ENCODE measurements at places on chromosomes 1 and 21.
A peak's percentile ranks its signal among the peaks of the same experiment; 100 is the strongest.

- no peak for DNase-seq
Measured at GRCh38 chr1:56494306-56494705, 85.1 kb downstream of the PLPP3 start.

DNA sequence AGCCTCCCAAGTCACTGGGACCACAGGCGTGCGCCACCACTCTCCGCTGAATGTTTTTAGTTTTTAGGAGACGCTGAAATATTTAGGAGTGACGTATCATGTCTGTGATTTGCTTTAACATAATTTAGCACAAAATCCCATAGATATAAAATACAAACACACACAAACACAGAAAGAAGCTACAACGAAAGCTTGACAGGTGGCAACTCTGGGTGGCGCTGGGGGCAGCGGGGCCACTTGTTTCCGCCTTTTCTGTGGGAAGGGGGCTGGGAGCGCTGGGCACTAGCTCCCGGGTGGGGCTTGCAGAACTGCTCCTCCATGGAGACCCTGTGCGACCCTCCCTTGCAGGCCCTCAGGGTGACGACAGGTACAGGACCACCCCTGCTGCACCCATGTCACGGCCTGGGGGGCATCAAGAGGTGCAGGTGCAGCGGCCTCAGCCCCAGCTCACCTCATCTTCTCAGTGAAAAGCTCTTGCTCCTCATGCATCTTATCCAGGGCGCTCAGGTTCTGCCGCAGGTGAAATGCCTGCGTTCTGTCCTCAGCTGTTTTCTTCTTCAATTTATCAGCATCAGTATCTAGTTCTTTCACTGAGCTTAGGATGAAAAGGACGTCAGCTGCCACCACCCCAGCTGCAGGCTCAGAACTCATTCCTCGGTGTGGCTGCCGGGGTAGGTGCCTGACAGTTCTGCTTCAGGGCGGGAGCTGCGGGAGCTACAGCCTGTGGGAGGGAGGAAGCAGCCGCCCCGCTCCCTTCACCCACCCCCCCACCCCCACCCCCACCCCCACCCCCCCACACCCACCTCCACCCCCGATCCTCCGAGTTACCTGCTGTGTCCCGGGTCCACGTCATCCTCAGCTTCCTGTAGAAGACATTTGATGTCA lies 15.3 kb downstream of the CFAP74 start:
- no peak for DNase-seq

DNA sequence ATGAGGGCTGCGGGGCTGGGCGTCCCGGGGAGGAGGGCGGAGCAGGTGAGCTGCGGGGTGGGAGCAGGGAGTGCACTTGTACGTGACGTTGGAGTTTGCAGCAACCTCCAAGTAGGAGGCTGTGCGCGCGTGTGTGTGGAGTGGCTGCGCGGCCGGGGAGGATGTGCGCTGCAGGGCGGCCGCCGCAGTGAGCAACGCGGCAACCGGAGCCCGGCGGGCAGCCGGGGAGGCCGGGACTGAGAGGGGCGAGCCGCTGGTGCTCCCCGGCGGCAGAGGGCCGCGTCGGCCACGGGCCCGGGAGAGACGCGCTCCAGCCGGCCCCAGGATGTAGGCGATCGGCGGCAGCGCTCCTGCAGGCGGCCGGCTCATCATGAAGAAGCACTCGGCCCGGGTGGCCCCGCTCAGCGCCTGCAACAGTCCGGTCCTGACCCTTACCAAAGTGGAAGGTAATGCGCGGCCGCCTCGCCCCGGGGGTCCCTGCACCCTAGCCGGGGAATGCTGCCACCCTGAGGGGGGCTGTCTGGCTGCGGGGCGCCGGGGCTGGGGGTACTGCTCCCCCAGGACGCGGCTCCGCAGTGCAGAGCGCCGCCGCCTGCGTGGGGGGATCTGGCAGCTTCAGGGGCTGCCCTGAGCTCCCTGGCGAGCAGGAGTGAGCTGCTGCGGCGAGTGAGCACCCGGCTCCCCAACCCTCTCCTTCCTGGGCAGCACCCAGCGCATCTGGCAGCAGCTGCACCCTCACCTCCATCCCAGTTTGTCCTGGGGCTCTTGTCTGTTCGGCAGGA lies 158.9 kb upstream of the COA6 start:
- peak; percentile 17 for DNase-seq

- no peak for DNase-seq
Measured at GRCh38 chr1:187854457-187854856, 1025.7 kb downstream of the PLA2G4A start.

DNA sequence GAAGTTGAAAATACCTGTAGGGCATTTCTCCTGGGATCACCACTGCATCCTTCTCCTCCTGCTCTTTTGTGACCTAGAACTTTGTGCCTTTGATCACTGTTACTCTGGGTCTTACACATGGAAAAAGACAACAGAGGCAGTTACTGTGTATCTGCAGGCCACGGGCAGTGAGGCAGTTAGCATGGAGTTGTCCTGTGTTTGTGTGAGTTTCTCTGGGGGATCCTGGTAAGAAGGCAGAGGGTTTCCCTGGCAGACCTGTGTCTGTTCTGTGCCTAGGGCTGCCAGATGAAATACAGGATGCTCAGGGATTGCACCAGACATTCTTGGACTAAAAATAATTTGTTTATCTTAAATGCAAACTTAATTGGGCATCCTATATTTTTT lies 44.4 kb upstream of the SCCPDH start:
- no peak for DNase-seq

DNA sequence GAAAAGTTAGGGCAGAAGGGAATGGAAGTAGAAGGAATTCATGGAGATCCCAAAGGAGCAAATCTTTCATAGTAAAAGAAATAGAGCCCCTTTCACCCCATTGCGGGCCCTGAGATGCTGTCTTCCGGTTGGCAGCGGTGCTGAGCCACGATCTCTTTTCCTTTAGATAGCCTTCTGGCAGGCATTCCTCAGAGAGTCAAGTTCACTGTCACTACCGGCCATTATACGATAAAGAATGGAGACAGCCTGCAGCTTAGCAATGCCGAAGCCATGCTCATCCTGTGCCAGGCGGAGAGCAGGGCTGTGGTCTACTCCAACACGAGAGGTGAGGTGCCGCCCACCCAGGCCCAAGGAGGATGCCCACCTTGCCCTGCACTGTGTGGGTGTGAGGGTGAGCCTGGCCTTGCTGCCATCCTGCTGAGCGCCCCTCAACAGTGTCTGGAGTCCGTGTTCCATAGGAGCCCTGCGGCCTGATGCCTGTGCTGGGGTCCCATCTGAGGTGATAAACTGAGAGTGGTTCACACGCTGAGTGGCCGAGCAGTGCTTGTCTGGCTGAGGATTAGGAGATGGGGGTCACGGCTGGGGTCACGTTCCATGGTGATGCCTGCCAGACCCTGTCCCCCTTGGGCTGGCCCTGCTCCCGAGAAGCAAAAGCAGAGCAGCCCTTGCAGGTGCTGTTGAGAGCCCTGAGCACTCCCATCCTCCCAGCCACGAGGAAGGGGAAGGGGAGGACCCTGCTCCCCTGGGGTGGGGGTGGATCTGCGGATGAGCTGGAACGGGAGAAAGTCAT lies 20.4 kb upstream of the PWP2 start:
- DNase-seq, result no peak

- no peak for DNase-seq
Measured at GRCh38 chr1:214107322-214108096, 119.7 kb downstream of the PROX1 start.

GRCh38 chr1:1004420-1004779 lies 4.5 kb upstream of the HES4 start:
- DNase-seq, result no peak

Data from COR-L47 (cell line).